ENCODE measurements at places on chromosomes 3 and 15.

GRCh38 chr15:75029378-75030022 is 6.1 kb downstream of the PPCDC start:
- peak; percentile 63 for DNase-seq

DNA sequence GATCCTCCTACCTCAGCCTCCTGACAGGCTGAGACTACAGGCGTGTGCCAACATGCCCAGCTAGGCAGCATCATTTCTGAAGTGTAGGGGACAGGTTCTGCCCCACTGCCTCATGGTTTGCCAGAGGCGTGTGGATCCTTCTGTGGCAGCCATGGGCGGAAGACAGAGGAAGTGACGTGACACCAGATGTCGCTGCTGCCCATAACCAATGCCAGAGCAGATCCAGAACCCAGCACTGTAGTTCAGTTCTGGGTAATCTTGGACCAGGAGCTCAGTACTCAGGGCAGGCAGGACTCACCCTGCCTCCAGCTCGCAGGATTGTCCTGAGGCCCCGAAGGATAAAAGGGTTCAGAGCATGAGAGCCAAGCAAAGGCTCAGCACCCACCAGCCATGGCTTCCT is 8.2 kb downstream of the RBPMS2 start:
- DNase-seq: no peak

- DNase-seq: no peak
Observed at GRCh38 chr3:14806641-14807263, 12.0 kb upstream of the FGD5 start.

- DNase-seq: no peak
Observed at GRCh38 chr15:89551550-89551949, 23.7 kb upstream of the TICRR start.

DNA sequence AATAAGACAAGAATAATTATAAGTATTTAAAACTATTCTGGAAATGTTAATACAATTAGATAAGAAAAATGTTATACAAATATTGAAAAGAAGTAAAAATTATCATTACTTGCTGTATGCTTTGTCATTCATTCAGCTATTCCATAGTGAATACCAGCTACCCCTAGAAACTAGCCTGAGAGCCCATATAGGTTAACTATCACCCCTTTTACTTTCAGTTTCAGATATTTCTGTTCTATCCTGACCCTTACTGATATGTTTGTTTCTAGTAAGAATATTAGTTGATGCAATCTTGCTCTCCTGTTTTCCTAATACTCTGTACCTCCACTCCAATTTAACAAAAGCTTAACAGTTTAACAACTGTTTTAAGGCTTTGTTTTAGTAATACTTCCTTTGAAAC is 31.6 kb downstream of the FAM227B start:
- DNase-seq: no peak

DNA sequence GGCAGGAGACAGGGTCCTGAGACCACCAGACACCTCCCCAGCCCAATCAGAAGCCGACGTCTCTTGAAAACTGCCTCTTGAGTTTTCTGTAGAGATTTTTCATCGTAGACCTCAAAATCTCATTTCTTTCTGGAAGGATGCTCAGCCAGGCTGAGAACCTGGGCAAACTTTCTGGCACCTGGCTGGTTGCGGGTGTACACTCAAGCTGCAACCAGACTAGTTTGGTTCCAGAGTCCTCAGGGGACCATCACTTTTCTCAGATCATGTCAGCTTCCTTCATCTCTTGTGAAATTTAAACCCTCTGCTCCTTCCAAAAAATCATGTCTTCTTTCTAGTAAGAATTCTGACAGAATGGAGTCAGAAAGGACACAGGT is 45.1 kb downstream of the CMTM7 start:
- no peak for DNase-seq

DNA sequence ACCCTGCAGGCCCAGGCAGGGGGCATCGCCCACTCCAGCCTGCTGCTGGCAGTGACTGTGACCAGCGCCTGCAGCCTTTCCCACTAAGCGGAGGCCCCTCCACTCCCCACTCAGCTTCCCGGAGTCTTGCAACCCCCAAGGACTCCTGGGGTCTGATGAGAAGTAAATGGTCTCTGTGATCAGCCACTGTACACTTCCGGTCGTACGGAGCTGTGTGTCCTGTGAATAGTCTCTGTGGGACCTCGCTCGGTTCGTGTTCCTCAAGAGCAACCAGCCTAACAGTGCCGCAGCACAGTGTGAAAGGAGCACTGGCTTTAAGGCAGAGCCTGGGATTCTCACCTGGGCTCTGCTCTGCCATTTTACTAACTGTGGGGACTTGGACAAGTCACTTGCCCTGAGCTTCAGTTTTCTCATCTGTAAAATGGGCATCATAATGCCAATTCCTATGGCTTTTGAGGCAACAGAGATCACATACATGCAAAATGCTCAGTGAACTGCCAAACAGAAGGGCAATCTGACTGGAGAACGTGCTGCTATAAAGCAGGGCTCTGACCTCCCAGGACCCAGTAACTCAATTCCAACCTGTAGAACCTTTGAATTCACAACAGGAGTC is 26.7 kb downstream of the TMEM43 start:
- no peak for DNase-seq

DNA sequence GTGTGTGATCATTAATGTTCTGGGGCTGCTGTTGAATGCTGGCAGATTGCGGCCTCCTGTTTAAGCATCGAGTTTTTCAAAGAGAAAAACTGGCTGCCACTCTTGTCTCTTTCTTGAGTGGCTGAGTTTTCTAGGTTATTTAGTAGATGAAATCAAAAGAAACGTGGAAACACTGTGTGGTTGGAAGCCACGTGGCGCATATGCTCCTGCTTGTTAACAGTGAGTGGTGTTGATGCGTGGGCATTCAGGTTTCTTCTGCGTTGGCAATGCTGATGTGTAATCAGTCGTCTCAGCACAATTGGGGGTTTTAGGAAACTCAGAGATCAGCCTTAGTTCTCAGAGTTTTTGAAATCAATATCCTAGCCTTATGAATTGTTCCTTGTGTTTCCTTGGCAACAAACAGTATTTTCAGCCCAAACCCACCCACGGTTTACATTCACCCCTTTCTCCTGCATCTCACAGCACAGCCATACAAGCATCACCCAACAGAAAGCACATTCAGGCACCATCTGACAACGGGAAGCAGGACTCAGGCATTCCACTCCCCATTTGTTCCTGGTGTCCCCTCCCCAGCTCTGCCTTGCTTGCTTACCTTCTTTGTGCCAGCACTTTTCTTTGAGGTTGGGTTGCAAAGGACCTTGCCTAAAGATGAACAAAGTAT is 74.7 kb downstream of the SEC22A start:
- DNase-seq: no peak

- DNase-seq: no peak
Observed at GRCh38 chr3:101527906-101528305, 14.9 kb upstream of the SENP7 start.

GRCh38 chr3:24037971-24038370 is 92.9 kb downstream of the NR1D2 start:
- no peak for DNase-seq

GRCh38 chr3:72738752-72739530 is 109.3 kb downstream of the SHQ1 start:
- DNase-seq: no peak
